ENCODE measurements at places on chromosomes 4 and X.

GRCh38 chr4:40710484-40711254, 39.1 kb upstream of the NSUN7 start:
- DNase-seq = no peak

GRCh38 chrX:139200793-139201192, 329.7 kb upstream of the F9 start:
- DNase-seq = no peak

DNA sequence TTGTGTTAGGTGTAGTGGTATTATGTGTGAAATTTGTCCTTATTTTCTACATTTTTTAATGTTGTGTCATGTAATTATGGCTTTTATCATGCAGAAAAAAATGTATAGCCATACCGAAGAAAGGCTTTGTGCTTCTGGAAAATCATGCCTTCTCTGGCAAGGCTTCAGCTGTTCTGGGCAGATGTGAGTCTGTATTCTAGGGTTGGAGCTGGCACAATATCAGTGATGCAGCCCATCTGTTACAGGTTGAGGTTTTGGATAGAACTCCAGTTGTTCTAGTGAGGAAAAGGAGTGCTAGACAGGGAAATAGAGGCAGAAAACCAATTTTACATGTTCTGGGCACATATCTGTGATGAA, 44.8 kb upstream of the PRSS12 start:
- DNase-seq = no peak

DNA sequence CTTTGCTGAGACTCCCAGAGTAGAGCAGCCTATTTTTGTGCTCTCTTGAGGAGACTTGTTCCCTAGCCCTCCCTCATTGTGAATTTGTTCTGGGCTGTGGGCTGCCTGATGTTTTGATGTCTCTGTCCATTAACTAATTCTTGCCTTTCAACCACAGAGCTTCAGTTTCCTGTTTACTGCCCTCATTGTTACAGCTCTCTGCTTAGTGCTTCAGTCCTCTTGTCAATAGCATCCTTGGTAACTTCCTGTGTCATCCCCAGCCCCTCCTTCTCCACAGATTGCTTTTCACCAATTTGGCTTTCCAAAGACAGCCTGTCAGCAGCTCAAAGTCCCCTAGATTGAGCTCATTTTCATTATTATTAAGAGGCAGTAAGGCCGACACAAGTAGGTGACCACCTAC, 69.9 kb downstream of the COX7B2 start:
- DNase-seq = no peak

DNA sequence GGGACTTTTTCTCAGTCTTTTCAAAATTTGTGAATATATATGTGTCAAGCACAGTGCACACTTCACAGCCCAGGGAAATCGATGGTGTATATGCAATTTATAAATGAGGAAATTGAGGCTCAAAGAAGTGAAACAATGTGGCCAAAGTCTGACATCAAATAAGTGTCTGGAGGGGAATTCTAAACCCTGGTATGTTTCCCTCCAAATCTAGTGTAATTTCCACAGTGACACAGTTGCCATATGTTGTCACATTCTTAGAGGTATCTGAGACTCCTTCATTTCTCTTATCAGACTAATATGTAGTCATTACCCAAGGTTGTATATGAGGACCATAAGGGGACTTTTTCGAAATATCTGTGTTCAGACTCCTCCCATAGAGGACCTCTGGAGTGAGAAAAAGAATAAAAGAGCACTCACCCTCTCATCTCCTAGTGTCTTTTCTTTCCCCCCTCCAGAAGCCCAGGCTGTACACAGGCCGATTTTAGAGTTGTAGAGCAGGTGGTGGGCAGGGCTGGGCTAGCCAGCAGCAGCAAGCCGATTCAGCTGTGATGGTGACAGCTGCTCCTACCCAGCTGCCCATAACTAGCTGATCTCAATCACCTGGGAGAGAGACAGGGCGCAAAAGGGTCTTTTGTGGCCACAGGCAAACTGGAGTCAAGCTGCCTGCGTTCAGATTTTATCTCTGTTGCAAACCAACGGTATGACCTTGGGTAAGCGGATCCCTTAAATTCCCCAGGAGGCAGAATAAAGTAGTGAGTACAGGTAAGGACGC, 55.1 kb downstream of the CLCN5 start:
- DNase-seq = no peak

DNA sequence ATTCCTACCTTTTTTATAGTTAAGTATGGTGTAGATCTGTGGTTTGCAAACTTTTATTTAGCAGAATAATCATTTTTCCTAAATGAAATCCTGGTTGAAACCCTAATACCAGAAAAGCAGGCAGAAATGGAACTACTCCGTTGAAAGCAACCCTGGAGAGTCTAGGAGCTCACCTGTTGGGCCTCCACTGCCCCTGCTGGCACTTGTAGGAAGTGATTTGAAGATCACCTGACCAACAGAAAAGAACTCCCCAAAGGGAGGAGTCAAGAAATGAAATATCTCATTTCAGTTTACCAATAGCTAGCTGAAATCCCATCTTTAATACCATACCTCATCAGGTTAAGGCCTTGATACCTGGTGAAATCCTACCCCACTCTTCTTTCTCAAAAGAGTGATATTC, 277.1 kb downstream of the KLHL13 start:
- no peak for DNase-seq

DNA sequence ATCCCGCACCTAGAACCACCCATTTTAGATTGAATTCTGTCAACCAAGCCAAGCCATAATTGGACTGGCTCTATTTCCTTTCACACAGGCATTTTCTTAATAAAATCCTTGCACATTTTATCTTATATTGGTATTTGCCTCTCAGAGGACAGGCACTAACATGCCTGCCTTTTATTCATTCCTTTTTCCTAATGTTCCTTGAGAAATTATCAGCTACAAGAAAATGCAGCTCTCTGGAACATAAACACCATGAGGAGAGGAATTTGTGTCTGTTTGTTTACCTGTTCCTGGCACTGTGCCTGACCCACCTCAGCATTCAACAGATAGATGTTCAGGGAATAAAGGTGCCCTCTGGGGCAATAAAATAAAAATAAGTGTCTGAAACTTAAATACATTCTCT, 116.2 kb downstream of the PDHA2 start:
- no peak for DNase-seq

DNA sequence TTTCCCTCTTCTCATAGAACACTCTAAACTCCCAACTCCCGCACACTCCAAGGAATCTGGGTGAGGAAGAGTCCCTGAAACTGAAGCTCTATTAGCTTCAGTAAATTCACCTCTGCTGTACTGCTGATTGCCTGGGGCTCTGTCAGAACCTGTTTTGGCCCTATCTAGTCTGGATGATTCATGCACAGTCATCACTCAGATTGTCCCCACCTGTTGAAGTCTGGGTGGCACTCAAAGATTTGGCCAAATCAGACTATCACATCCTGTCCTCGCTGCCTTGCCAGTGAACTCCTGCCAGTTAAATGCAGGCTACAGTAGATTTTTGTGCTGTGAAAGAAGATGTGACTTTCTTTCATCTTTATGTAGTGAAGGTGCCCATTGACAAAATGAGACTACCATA, 63.5 kb upstream of the EMCN start:
- DNase-seq = no peak
